Hematopoietic multipotent progenitor cell treated with erythropoietin and hydrocortisone succinate and interleukin-3 and kit ligand, for 6 days (in vitro differentiated cells): ENCODE measurements at places on chromosomes 3 and 15.

- no peak for DNase-seq
Observed at GRCh38 chr3:161349529-161350312, 21.6 kb downstream of the SPTSSB start.

DNA sequence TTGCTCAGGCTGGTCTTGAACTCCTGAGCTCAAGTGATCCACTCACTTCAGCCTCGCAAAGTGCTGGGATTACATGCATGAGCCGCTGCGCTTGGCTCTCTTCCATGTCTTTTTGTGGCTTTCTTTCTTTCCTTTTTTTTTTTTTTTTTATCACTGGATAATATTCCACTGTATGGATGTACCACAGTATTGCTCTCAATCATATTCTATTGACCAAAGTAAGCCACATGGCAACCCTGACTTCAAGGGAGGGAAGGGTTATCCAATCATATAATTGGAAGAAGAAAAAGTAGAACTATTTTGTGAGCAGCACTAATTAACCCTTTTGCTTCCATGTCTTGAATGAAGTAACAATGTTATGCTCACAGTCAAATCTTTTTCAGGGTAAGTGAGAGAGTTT lies 307.0 kb upstream of the RASGRP1 start:
- no peak for DNase-seq

GRCh38 chr3:126503701-126504100 lies 13.9 kb downstream of the UROC1 start:
- no peak for DNase-seq

DNA sequence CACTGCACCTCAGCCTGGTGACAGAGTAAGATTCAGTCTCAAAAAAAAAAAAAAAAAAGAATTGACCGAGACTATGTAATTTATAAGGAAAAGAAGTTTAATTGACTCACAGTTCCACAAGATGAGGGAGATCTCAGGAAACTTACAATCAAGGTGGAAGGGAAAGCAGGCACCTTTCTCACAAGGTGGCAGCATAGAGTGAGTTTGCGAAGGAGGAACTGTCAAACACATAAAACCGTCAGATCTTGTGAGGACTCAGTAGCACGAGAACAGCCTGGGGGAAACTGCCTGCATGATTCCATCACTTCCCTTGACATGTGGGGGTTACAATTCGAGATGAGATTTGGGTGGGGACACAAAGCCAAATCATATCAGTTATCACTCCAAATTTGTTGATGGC lies 380.9 kb downstream of the EDEM1 start:
- peak; percentile 25 for DNase-seq

DNA sequence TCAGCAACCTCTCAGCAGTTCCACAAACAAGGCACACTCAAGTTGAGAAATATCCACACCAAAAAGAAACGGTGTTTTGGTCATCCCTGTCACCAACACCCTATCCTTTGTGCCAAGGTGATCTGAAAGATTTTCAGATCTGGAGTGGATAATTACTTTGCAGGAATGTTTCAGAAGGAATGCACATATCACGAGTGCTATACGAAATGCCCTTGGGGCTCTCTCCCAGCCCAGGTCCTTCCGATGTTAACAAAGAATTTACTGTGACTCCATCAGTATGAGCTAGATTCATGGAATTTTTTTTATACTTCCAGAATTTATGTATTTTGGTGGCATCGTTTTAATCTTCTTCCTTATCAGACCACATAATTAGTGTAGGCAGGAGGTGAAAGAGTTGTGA lies 105.0 kb downstream of the GRM7 start:
- no peak for DNase-seq

DNA sequence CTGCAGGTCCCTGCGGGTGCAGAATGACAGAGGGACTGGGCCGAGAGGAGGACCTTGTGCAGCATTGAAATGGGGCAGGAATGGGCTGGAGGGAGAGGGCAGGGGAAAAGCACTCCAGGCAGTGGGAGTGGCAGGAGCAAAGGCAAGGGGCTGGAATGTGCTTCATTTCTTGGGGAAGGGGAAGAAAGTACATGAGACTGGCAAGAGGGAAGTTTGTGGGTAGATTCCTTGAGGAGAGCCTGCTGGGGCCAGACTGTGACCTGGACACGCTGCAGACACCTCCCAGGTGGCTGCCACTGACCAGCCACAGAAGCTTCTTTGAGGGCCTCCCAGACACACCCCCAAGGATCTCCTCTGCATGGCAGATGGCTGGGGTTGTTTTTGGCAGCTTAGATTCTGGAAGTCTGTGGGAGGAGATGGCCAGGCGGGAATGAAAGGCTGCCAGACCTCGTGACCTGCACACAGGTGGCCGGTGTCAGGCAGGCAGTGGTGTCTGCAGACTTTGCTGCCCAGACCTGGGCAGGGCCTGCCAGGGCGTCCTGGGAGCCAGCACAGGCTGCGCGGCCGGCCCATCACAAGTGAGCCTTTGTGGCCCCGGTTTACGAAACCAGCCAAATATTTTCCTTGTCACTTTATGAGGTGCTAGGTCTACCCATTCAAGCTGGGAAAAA lies 53.1 kb downstream of the SPSB4 start:
- DNase-seq = no peak

DNA sequence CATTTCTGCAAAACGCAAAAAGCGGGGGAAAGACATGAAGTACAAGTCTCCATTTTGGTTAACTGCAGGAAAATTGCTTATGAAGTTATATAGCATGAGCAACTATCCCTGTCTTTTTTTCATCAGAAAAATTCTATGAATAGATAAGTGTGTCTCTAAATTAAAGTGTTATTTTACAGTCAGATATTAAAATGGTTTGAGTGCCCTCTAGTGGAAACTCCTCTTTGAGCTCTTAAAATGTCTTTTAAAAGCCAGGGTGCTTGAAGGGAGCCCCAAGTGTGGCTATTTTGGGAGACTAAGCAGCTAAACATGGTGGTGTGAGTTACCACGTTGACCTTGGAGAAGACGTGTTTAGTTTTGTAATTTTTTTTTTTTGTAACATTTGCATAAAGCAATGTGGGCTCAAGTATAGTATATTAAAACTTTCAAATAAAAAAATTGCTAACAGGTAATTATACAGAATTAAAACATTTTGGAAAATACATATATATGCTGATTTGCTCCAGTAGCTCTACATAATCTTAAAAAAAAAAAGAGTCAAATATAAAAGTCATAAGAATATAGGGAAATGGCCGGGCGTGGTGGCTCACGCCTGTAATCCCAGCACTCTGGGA lies 77.2 kb downstream of the PPP2R3A start:
- peak; percentile 85 for DNase-seq

DNA sequence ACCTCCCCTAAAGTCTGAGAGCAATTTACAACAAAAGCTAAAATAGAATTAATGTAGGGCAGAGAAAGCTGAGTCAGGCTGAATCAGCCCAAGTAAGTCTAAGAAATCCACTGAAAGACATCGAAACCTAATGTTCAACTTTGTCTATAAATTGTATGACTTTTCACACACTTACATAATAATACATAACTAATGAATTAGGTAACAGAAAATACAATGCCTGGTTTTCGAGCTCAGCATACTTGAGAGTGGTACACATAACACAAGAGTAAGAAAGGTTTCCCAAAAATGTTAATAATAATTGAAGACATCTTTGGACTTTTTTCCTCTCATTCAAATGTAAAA lies 55.3 kb upstream of the VGLL4 start:
- no peak for DNase-seq
